Activated CD4-positive, alpha-beta T cell treated with anti-CD3 and anti-CD28 coated beads, Interleukin-2, amount 50 U/mL, for 24 hours (primary cell): ENCODE measurements at places on chromosomes 3 and 15.

GRCh38 chr3:27224197-27224596 lies 145.0 kb downstream of the NEK10 start:
- DNase-seq, result no peak

DNA sequence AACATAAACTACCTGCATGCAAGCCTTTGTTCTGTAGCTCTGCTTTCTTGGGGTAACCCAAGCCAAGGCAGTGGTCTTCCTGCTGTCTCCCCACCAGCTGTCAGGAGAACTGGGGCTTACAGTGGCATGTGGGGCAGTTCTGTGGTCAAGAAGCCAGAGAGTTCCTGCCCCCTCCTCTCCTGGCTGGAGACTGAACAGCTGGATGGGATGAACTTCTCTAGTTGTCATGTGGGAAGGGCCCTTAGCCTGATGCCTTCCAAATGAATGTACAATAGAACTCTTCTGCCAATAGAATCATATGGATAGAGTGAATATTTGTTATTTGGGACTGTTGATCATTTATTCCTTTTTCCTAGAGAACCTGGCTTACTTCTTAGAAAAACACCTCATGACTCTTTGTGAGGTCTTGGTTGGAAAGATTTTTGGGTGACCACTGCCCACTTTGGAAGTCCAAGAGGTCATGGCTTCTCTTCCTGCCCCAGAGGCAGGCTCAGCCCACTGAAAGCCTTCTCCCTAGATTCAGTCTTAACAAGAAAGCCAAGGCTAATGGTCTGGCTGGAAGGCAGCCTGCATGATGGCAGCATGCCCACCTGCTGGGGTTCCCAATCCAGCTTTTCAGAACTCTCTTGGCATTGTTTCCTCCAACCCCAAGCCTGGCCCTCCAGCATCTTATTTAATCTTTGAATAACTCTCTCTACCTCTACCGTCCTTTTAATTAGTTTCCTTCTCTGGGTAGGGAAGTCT lies 462.9 kb upstream of the PROK2 start:
- DNase-seq, result no peak

- no peak for DNase-seq
Measured at GRCh38 chr15:63997715-63998442, 48.4 kb downstream of the DAPK2 start.

GRCh38 chr3:157294491-157294890 lies 134.5 kb upstream of the CCNL1 start:
- no peak for DNase-seq

DNA sequence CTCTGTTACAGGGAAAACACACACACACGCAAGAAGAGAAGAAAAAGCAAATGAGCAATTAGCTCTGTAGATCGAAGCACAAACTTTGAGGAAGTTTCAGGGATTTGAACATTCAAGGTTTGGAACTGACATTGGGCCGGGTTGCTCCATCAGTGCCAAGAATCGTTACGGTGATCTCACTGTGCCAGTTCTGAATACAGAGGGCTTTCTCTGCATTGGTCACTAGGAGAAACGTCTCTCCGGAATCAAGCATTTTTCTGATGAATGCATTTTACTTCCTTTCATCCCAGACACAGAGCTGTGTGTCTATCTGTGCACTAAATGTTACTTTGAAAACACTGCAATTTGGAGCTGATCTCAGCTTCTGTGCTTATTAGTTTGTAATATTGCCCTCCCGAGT lies 11.2 kb downstream of the HRH1 start:
- no peak for DNase-seq
